ENCODE measurements at places on chromosomes 16 and 17.
A peak's percentile ranks its signal among the peaks of the same experiment; 100 is the strongest.

- DNase-seq = no peak
Observed at GRCh38 chr17:62703261-62703775, 75.8 kb downstream of the MRC2 start.

- DNase-seq = peak; percentile 28
Observed at GRCh38 chr17:64778240-64779097, 116.4 kb upstream of the SMURF2 start.

- DNase-seq = no peak
Observed at GRCh38 chr17:62965174-62965685, 805 bp upstream of the TANC2 start.

DNA sequence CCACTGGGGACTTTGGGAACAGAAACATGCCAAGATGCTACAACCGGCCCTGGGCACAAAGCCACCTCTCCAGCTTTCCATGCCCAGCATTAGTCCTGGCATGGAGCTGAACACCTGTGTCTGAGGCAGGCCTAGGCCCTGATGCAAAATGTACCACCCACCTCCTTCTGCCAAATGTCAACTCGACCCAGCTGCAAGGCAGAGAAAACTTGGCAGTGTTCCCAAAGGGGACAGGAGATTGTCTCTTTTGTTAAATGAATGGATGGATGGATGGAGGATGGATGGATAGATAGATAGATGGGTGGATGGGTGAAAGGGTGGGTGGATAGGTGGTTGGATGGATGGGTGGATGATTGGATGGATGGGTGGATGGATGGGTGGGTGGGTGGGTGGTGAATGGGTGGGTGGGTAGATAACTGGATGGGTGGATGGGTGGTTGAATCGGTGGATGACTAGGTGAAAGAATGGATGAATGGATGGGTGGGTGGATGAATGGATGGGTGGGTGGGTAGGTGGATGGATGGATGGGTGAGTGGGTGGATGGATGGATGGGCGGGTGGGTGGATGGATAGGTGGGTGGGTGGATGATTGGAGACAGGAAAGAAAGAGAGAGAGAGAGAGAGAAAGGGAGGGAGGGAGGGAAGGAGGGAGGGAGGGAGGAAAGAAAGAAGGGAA, 73.4 kb upstream of the TNRC6C start:
- no peak for DNase-seq

- DNase-seq = no peak
Observed at GRCh38 chr17:6544011-6544370, 12.4 kb downstream of the PITPNM3 start.

GRCh38 chr16:4369007-4369733, 2.5 kb upstream of the VASN start:
- DNase-seq = no peak

DNA sequence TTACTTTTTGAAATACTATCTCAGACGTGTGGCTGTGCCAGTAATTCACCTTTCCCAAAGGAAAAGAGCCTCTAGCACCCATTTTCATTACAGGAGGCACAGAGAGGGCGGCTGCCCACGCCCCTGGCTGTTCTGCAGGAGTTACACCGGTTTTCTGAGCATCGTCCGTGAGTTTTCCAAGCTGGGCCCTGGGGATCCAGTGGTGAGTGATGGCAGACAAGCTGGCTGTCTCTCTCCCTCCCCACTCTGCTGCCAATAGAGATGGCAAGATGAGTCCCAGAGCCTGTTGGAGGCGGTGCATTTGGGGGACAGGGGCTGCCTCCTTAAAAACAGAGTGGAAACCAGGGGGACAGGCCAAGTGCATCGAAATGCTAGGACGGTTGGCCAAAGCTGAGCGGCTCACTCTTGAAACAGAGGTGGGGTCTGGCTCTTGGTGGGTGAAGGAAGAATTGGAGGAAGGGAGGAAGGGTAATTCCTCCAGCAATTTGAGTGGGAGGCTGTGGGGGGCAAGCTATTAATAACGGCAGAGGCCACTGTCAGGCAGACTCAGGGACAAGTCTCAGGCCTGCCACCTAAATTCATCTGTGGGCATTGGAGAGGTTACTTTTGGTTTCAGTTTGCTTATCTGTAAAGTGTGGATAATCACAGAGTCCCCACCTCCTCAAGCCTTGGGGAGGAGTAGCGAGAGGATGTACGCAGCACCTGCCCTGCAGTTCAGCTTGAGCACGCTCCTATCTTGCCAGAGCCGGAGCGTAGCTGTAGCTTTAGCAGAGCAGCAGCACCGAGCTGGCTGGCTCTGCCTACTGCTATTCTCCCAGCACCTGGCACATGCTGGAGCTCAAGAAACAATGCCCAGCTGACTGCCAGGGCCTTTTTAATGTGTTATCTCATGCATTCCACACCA, 7.5 kb upstream of the NOS2 start:
- DNase-seq = no peak

DNA sequence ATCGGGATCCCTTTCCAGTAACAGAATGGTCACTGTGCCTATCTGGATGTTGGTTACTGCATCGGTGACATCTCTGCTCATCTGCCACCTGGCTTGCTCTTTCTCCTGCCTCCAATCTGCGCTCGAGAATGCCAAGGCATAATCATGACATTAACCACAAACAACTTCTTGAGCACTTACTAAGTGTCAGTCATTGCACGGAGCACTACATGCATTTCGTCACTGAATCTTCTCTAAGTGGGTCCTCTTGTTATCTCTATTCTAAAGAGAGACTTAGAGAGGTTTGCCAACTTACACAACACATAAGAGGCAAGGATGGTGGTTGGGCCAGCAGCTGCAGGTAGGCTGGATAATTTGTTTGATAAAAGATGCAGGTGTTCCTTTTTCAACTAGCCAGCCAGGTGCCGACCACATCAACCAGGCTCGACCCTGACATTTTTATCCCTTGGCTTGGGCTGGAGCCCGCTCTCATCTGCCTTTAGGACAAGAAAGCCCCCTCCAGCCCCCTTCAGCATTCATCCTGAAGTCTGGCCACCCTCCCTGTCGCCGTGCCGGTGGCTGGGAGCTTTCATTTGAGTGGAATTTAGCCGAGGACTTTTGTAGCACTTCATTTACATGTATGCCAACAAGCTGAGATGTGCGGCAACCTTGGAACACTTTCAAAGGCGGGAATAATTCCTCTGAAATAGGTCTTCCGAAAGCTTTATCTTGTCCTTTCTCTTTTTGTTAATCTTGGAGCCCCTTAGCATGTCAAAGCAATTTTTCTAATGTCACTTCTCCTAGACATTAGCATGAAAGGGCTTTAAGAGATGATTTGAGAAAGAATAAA, 89.3 kb upstream of the NKD1 start:
- no peak for DNase-seq

DNA sequence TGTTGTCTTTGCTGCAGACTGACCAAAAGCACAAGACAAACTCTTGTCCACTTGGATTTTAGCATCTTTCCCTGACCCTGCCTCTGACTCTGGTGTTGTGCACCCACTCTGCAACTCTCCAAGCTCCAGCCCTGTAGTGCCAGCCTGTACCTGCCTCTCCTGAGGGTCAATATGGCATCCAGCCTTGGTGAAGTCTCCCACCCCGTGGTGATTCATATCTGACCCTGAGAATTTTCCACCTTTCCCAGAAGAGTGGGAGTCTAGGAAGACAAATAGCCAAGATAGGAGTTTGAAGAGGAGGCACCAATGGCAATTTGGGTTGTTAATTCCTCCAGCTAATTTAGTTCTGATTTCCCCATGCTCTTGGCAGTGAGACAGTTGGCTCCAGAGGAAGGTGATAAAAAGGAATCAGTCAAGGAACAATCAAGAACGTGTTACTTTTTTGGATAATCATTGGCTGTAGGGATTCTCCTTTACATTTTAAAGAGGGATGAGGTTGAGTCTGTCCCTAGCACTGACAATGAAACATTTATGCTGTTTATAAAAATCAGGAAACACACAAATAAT, 416.0 kb downstream of the MAF start:
- DNase-seq = no peak

GRCh38 chr16:17404941-17405689, 65.6 kb downstream of the XYLT1 start:
- peak; percentile 70 for DNase-seq

DNA sequence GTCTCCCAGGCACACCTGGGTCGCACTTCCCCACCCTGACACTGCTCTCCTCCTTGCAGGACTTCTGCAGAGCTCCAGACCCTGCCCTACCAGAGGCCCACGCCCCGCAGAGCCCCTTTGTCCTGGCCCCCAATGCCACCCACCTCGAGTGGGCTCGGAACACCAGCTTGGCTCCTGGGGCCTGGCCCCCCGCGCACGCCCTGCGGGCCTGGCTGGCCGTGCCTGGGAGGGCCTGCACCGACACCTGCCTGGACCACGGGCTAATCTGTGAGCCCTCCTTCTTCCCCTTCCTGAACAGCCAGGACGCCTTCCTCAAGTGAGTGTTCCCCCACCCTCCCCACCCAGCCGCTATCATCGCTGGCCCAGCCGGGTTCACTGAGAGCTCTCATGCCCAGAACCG, 79.6 kb downstream of the MGAT5B start:
- DNase-seq = no peak

DNA sequence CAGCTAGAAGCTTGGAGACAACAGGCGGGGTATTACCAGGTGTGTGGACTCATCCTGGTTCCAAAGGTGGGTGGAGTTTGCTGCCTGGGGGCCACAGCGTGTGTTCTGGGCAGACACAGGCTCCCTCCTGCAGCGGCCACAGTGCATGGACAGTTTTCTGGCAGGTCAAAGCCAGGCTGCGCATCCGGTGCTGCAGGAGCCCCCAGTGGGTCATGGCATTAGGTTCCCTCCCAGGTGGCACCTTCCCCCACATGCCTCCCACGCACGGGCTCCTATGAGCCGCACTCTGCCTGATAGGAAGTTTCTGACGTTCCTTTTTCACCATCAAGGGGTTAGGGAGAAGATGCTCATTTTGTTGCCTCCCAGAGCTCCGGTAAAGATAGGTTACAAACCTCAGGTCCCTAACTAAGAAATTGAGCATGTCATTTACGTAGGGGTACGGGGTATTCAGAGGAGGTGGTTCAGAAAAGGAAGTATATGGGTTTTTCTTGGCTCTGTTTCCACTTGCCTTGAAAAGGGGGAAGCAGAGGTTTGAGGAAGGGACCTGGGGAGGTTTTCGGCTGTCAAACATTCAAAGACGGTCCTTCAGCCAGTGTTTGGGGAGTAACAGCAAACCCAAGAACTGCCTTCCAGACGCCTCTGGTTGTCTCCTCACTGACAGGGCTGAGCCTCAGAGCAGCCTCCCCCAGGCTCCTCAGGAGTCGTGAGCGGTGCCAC, 32.7 kb upstream of the NAT9 start:
- DNase-seq = no peak

GRCh38 chr17:83075270-83075880, 4.0 kb upstream of the METRNL start:
- no peak for DNase-seq

GRCh38 chr16:69171325-69172084, 15.5 kb upstream of the SNTB2 start:
- DNase-seq = no peak

- no peak for DNase-seq
Observed at GRCh38 chr16:74743668-74744299, 30.8 kb downstream of the FA2H start.

GRCh38 chr17:7444682-7445618, at the start of gene CHRNB1:
Gene CHRNB1, plus strand, starts transcription at chr17:7445061. Its CDS starts 67 bp downstream, at chr17:7445128.
- no peak for DNase-seq
